ENCODE measurements at places on chromosomes 1 and 21. TPM values are rescaled to one million over a fixed set of nuclear protein-coding genes. Genes with fewer than 3 reads are reported as not detected.

DNA sequence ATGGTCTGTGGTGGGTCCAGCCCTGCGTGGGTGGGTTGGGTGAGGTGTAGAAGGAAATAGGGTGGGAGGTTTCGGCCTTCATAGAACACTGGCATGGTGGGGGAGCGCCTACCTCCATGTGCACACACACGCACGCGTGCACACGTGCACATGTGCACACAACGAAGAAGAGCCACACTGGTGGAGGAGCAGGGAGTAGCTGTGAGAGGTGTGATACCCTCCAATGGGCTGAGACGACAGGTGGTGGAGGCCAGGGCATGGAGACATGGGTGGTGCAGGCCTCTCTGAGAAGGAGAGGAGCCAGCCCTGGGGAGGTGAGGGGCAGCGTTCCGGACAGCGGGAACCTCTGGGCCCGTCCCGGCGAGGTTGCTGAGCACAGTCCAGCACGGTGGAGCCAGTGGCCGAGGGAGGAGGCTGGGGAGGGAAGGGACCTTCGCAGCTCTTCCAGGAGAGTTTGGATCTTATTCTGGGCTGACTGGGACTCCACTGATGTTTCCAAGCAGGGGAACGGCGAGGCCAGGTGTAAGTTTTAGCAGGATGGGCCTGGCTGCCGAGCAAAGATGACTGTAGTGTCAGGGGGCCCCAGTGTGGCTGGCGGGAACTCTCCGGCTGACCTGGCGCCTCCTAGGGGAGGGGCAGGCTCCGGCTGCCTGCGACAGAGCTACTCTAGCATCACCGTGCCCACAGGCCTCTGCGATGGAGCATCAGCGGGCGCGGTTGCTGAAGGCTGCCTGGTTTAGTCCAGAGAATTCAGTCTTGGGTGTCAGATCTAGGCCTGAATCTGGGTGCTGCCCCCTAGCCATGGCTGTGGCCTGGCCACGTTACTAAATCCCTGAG, 107.2 kb downstream of the ARHGEF10L start:
- no peak for DNase-seq

- no peak for DNase-seq
Measured at GRCh38 chr21:31862078-31862477, 10.7 kb upstream of the HUNK start.

DNA sequence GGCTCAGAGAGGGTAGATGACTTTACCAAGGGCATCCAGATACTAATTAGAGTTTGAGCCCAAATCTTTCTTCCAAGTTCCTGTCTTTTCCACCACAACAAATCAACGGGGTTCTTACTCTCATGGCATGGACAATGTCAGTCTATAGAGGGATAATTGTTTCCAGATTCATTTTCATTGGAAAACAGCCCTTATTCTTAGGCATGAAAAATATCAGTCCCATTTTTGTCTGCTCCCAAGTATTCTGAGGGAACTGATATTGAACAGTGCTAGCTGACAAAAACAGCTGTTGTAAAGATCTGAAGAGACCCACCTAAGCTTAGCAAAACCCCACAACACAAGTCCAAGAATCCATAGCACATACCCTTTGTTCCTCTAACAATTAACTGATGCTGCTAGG, 349.1 kb upstream of the BEND5 start:
- DNase-seq: no peak

DNA sequence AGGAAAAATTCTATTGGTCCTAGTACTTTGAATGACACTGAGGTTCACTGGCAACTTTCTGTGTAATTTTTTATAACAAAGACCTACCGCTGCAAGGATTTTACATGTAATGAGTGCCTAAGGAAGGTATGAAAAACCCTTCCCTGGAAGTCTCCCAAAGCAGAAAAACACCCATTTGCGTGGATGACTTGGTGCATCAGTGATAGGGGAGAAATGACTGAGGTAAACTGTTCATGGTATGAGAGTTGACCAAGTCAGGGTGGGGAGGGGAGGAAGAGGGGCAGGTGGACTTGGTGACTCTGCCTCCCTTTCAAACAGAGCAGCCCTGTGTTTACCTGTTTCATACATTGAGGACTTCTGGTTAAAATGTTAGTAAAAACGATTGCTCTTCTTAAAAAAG, 78.8 kb upstream of the IPO9 start:
- no peak for DNase-seq

- no peak for DNase-seq
Measured at GRCh38 chr21:41948078-41948895, 5.5 kb downstream of the C2CD2 start.

- DNase-seq: no peak
Measured at GRCh38 chr1:54545916-54546635, 2.0 kb upstream of the ACOT11 start.

GRCh38 chr1:193118194-193118593, 3.6 kb upstream of the CDC73 start:
- DNase-seq: no peak

DNA sequence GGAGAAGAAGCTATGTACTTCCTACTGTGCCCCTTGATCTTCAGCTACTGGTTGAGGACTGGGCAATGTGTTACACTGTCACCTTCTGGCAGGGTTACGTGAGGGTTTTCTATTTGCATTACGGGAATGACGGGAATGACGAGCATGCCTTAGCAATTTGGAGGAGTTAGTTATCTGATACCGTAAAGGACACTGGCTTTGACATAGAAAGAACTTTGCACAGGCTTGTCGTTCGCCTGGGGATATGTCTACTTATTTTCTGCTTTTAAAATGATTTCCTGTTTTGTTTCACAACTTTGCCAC, 19.8 kb upstream of the ACBD6 start:
- DNase-seq: peak; percentile 32

- no peak for DNase-seq
Measured at GRCh38 chr1:110605446-110605845, 712 bp downstream of the KCNA2 start.

DNA sequence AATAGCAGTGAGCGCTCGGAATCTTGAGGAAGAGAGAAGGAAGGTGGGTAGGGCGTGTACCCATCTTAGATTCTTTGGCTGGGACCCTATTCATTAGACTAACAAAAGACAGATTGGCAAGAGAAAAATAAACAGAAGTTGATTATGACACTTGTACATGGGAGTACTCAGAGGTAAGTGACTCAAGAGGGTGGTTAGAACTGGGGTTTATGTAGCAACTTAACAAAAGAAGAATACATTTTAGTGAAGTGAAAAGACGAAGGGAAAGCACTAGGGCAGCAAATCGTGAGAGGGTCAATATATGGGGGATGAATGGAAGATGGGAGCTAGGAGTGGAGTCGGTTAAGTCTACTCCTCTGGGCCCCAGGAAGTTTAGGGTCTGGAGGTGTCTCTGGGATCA, 25.8 kb upstream of the RCC2 start:
- no peak for DNase-seq

DNA sequence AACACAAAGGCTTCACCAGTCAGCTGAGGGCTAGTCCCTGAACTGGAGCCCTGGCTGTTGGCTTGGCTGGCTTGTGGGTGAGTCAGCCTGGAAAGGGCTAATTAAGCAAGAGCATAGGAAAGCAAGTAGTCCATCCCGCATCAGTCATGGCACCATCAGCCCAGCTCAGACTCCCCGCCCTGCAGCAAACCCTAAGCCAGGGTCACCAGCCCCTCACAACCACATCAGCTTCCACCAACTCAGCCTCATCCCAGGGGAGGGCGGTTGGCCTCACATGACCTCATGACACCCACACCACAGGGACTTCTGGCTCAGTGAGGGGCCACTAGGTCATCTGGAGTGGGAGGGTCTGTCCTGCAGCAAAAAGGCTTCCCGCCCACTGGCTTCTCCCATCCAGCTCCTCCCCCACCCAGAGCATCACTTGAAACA, 7.0 kb upstream of the SPATC1L start:
- DNase-seq: peak; percentile 19

- DNase-seq: no peak
Measured at GRCh38 chr1:59428828-59429227, 131.9 kb downstream of the FGGY start.

- DNase-seq: no peak
Measured at GRCh38 chr1:108617008-108617723, 43.7 kb downstream of the HENMT1 start.

- DNase-seq: peak; percentile 39
Measured at GRCh38 chr1:3061981-3062615, 6.9 kb upstream of the PRDM16 start.

GRCh38 chr21:41821081-41821755, 54.4 kb upstream of the RIPK4 start:
- DNase-seq: peak; percentile 46

- DNase-seq: peak; percentile 64
Measured at GRCh38 chr1:33055210-33056008, 18.7 kb upstream of the AK2 start.

GRCh38 chr1:229590119-229590518, 31.6 kb upstream of the ABCB10 start:
- no peak for DNase-seq

DNA sequence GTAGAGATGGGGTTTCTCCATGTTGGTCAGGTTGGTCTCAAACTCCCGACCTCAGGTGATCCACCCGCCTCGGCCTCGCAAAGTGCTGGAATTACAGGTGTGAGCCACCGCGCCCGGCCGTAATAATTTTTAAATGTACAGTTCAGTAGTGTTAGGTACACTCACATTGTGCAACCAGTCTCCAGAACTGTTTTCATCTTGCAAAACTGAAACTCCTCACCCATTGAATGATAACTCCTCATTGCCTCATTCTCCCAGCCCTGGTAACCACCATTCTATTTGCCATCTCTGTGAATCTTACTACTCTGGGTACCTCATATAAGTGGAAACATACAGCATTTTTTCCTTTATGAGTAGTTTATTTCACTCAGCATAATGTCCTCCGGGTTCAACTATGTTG, 3.4 kb downstream of the NLRP3 start:
- no peak for DNase-seq

GRCh38 chr1:205918955-205919746, 24.1 kb downstream of the SLC26A9 start:
- DNase-seq: peak; percentile 75

DNA sequence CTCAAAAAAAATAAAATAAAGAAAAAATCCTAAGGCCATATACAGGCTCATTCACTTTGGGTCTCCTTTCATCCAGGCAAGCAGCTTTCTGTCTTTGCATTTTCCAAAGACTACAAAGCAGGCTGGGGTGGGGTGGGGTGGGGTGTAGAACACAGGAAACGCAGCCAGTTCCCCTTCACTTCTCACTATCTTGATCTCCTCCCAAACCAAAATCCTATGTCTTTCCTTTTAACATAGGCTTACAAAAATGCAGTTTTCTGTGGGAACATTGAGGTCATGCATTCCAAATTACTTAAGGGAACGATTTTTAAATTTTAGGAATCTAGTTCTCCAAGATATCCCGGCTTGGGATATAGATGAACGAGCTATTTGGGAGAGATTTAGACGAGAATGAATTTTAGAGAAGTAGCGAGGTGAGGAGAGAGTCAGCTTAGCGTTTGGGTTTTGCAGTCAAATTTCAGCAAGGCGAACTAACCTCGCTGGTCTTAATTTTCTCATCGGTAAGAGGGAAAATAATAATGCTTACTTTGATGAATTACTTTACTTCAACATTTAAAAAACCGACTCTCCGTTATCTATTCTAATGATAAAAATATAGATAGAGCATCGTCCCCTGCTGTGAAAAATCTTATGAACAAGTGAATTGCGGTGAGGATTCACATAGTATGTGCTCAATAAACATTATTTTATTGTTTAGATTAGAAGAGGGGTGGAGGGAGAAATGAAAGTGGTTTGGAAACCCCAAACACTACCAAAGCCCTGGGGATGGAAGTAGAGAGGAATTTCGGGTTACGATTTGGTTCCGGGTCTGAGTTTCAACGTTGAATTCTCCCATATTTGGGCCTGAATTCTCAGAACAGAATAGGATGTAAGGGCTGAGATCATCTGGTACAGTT, 735 bp upstream of the STX12 start:
- no peak for DNase-seq

DNA sequence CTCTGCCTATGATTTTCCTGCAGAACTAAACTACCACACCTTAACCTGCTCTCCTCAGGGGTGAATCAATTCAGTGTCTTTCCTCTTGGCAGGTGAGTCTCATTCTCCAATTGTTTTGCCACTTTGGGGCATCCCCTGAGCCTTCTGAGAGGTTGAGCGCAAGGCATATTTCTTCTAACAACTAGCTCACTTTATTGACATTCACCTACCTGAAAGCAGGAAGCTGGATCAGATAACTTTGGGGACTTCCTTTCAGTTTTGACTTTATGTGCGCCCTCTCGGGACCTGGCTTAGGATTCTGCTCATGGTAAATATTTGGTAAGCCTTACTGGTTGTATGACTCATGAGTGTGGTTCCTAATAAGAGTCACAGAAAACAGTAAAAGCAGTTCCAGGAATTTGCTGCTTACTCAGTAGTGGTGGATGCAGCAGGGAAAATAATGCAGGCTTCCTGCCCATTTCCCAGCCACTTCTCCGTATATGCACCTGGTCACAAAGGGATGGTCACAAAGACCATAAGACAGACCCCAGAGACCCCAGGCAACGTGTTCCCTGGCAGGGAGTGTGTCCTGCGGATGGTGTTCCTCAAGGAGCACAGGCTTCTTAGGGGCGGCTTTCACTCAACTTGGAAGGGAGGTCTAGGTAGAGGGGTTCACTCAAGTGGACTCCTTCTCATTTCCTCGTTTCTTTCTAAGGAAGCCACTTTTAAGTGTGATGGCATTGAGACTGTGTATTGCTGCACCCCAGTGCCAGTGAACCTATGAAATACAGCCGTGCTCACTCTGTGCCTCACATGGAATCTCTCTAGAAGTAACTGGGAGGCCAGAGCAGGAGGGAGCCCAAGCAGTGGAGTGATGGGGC, 22.0 kb upstream of the BATF3 start:
- no peak for DNase-seq

GRCh38 chr1:219339466-219339865, 165.8 kb downstream of the LYPLAL1 start:
- no peak for DNase-seq

GRCh38 chr1:17494114-17494729, 45.3 kb upstream of the ARHGEF10L start:
- peak; percentile 68 for DNase-seq

- no peak for DNase-seq
Measured at GRCh38 chr1:186626356-186626932, 53.8 kb downstream of the PTGS2 start.

GRCh38 chr1:153771261-153771660, 3.9 kb upstream of the SLC27A3 start:
- no peak for DNase-seq

- no peak for DNase-seq
Measured at GRCh38 chr1:69693921-69694675, 126.4 kb downstream of the LRRC7 start.

GRCh38 chr1:21654209-21654608, 14.9 kb downstream of the RAP1GAP start:
- no peak for DNase-seq

Gene GJB4
- total RNA-seq: not detected

Gene RTCA
- total RNA-seq: 22.2 TPM

Gene CYP4B1
- total RNA-seq: 74.1 TPM

Gene AK2
- 483 TPM for total RNA-seq

Gene TMEM81
- 3.2 TPM for total RNA-seq

Gene TMEM200B
- 21.0 TPM for total RNA-seq

Gene PPIAL4G
- not detected for total RNA-seq

Gene CD5L
- total RNA-seq: not detected

Gene ESPN
- 10.8 TPM for total RNA-seq

Gene GPR153
- total RNA-seq: 34.6 TPM
